ENCODE measurements at places on chromosomes 6 and 20. TPM values are rescaled to one million over a fixed set of nuclear protein-coding genes. Genes with fewer than 3 reads are reported as not detected.

Gene SRSF12
- not detected for total RNA-seq

DNA sequence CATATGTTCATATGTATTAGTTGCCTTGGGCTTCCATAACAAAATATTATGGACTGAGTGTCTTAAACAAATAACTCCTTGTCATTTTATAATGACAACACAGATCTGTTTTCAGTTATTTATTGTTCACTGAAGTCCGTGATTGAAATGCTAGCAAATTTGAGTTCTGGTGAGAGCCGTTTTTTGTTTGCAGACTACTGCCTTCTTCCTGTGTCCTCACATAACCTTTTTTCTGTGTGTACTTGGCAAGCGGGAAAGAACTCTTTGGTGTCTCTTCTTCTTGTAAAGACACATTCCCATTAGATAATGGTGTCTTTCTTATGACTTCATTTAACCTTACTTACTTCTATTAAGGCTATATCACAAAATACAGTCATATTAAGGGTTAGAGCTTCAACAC lies 482.9 kb upstream of the EYS start:
- DNase-seq = no peak

- no peak for DNase-seq
Measured at GRCh38 chr6:37141281-37142049, 28.5 kb upstream of the PIM1 start.

Gene AIF1
- total RNA-seq = 370 TPM
